Upper lobe of right lung (tissue), 1 donor: ENCODE measurements at places on chromosomes 1 and 21.

DNA sequence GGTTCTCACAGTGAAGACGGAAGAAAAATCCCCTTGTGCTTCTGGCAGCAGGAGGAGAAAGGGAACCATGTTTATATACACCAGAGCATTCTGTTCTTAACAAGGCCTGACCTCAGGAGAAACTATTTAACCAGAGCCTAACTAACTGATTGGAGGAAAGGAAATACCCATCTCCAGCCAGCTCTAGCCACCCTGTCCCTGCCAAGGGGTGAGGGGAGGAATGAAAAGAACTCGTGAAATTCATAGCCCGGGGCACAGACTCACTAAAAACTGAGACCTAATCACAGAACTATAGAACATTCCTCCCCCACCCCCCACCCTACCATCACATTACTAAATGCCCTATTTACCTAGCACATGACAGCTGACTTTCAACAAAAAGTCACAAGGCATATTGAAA lies 65.0 kb downstream of the KCNH1 start:
- H3K27ac ChIP-seq, result no peak overlapping the region
- H3K27me3 ChIP-seq, result no peaks in the 10 kb centered on the region
- no peak for DNase-seq
- no peaks in the 10 kb centered on the region for H3K36me3 ChIP-seq
- no peaks in the 10 kb centered on the region for H3K4me1 ChIP-seq

DNA sequence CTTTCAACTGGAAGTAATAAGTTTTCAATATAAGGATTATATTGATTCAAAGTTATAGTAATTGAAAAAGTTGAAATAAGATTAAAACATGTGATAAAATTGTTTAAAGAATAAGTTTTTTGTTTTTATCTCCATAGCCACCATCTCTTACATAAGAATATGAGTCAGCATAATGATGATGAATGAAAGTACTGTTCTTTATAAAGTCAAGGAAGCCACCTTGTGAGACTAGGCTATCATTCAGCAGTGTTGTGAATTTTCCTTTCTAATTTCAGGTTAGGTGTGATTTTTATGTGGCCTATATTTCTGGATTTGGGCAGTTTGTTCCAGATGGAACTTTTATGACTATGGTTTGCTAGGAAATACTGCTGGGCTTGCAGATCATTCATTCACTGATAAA lies 22.4 kb upstream of the ASB17 start:
- no peaks in the 10 kb centered on the region for H3K4me1 ChIP-seq
- H3K4me3 ChIP-seq, result no peak overlapping the region
- no peak overlapping the region for H3K27ac ChIP-seq
- no peaks in the 10 kb centered on the region for H3K27me3 ChIP-seq

DNA sequence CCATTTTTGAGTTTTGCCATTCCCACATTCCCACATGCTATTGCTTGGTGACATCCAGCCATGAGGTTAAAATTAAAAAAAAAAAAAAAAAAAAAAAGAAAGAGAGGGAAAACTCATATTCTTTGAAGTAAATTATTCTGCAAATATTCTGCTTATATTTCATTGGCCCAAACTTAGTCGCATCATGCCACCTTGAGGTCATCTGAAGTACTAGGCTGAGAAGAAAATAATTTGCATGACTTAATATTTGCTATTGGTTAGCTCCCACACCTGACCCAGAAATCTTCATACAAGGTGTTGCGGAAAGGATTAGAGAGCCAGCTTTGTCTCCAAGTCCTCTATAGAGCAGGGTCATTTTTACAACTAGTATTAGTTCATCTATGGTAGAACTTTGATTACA lies 2206.0 kb downstream of the MRPL39 start:
- H3K36me3 ChIP-seq, result no peaks in the 10 kb centered on the region
- no peaks in the 10 kb centered on the region for H3K4me1 ChIP-seq
- no peaks in the 10 kb centered on the region for H3K27me3 ChIP-seq
- DNase-seq, result no peak
- H3K27ac ChIP-seq, result no peak overlapping the region

DNA sequence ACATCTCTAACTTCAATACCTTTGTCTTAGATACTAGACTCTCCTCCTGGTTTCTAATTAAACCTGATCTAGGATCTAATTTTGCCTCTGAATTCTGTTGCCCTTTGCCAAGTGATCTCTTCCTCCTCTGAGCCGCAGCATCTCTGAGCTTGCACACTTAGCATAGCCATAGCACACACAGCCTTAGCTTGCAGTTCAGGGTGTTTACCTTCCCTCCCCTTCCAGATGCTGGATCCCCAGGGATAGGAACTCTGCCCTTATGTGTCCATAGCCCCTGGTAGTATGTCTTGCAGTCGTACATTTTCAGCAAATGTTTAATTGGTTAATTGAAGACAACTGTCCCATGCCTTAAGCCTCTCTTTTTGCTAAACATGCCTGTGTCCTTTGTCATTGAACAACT lies 30.3 kb downstream of the SELL start:
- no peaks in the 10 kb centered on the region for H3K36me3 ChIP-seq
- H3K4me1 ChIP-seq, result no peaks in the 10 kb centered on the region
- no peak overlapping the region for H3K4me3 ChIP-seq
